ENCODE measurements at places on chromosomes 13 and 19. TPM values are rescaled to one million over a fixed set of nuclear protein-coding genes. Genes with fewer than 3 reads are reported as not detected.

Gene OLFM2
- total RNA-seq: 0.89 TPM

Gene IZUMO2
- not detected for total RNA-seq

Gene GIPR
- total RNA-seq: 9.5 TPM

Gene CEACAM16
- total RNA-seq: not detected

- no peaks in the 10 kb centered on the region for H3K27me3 ChIP-seq
- H3K4me3 ChIP-seq: no peak overlapping the region
- no peaks in the 10 kb centered on the region for H3K4me1 ChIP-seq
- no peak for DNase-seq
- H3K36me3 ChIP-seq: no peaks in the 10 kb centered on the region
Observed at GRCh38 chr13:111862836-111863815, 203.8 kb upstream of the SOX1 start.

Measured in activated T-helper 2 cell treated with anti-CD3 and anti-CD28 coated beads, Interferon-gamma antibody, Interleukin-2, Interleukin-4, amounts not matched to agents 10 μg/mL and 5 μg/mL and 100 μg/mL, durations not matched to agents 14 hours and 24 hours and 36 hours (primary cell).